ENCODE measurements at places on chromosomes 3 and 15.

- DNase-seq = no peak
- H3K36me3 ChIP-seq = no peaks in the 10 kb centered on the region
- H3K4me3 ChIP-seq = no peak overlapping the region
- no peaks in the 10 kb centered on the region for H3K27me3 ChIP-seq
- H3K4me1 ChIP-seq = no peaks in the 10 kb centered on the region
Observed at GRCh38 chr15:39589815-39590644, 9.2 kb downstream of the THBS1 start.

DNA sequence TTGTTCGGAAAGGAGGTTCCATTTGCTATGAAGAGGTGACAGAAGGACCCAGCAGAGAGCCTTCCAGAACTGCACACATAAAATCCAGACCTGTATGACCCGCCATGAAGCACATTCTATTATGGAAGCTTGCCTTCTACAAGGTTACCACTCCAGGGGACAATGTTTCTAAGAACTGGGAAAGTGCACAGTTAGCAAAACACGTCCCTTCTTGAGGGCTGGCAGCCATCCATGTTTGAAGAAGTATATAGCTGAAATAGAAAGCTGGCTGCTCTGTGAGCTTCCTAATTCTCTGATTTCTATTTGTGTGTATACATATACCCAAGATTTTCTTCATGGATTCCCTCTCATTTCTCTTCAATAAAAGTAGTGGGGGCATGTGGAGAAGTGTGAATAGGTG, 74.6 kb downstream of the CNTN3 start:
- H3K4me3 ChIP-seq = no peak overlapping the region
- DNase-seq = no peak
- H3K27ac ChIP-seq = no peak overlapping the region
- H3K36me3 ChIP-seq = no peaks in the 10 kb centered on the region
- H3K4me1 ChIP-seq = peaks cover 18% of the 10 kb centered on the region
- no peaks in the 10 kb centered on the region for H3K27me3 ChIP-seq

DNA sequence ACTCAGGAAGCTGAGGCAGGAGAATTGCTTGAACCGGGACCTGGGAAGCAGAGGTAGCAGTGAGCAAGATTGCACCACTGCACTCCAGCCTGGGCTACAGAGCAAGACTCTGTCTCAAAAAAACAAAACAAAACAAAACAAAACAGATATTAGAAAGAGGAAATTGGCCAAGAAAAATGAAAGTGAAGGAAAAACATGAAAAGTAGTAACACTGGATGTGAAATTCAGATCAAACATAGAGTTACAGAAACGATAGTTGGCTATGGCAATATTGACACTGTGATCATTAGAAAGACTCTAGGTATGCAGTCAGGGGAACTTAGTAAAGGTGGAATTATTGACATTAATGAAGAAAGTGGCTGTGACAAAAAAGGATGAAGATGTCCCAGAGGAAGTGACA, 13.2 kb upstream of the TIPARP start:
- H3K4me1 ChIP-seq = peaks cover 36% of the 10 kb centered on the region
- no peak for DNase-seq
- no peaks in the 10 kb centered on the region for H3K36me3 ChIP-seq
- no peaks in the 10 kb centered on the region for H3K27me3 ChIP-seq
- no peak overlapping the region for H3K4me3 ChIP-seq

DNA sequence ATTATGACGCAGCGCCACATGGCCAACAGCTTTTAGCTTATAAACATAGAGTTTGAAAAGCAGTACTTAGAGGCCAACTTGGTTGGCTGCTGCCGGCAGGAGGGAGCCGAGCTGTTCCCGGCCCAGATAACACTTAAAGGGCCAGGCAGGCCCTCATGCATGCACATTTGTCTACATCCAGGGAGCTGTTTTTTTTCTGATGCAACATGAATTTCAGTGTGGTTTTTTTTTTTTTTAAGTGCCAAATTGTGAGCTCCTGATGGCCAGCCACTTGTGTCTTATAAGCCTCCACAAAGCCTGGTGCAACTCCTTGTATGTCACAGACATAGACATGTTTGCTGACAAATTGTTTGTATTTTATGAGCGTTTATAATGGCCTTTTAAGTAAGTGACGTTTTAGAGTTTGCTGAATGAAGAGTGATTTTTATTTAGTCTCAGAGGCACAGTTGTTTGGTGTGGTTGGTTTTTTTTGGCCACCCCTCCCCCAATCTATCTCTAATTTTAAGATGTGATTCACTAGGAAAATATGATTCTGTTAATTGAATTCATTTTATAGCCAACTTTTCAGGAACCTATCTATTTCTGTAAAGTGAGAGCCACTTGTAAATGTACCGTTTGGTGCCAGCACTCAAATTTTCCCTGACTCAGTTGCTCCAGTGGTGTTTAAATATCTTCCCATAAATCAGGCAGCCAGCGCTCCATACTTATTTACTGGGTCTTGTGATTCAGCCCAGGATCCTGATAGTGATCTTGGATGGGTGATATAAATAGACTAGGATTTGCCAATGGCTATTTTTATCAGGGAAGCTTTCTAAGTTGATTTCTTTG, 134.3 kb downstream of the VGLL4 start:
- no peaks in the 10 kb centered on the region for H3K4me1 ChIP-seq
- no peaks in the 10 kb centered on the region for H3K36me3 ChIP-seq
- no peaks in the 10 kb centered on the region for H3K27me3 ChIP-seq
- H3K27ac ChIP-seq = no peak overlapping the region
- H3K4me3 ChIP-seq = no peak overlapping the region

GRCh38 chr3:131001071-131001470, 25.6 kb downstream of the ASTE1 start:
- H3K27me3 ChIP-seq = no peaks in the 10 kb centered on the region
- no peak overlapping the region for H3K27ac ChIP-seq
- H3K4me3 ChIP-seq = no peak overlapping the region
- no peaks in the 10 kb centered on the region for H3K36me3 ChIP-seq

DNA sequence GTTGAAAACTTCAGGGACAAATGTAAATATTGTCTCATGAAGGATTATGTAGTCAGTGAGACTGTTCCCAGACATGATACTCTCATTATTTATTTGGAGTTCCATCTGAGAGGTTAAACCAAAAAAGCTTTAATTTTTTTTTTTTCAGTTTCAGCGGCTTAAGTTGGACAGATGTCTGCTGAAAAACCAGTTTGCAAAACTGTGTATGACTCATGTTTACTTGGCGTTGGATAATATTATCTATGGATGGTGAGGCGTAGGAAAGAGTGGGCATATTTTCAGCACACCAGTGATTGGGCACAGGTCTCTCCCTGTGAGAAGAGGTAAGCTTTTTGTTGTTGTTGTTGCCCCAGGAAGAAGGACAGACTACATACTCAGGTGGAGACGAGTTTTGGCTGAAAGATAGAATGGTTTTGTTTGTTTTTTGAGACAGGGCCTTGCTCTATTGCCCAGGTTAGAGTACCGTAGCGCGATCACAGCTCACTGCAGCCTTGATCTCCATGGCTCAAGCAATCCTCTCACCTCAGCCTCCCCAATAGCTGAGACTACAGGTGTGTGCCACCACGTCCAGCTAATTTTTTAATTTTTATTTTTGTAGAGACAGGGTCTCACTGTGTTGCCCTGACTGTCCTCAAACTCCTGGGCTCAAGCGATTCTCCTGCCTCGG, 16.4 kb upstream of the ANXA2 start:
- no peak for DNase-seq
- peaks cover 1% of the 10 kb centered on the region for H3K4me1 ChIP-seq
- no peaks in the 10 kb centered on the region for H3K27me3 ChIP-seq
- H3K4me3 ChIP-seq = no peak overlapping the region
- H3K36me3 ChIP-seq = no peaks in the 10 kb centered on the region
- no peak overlapping the region for H3K27ac ChIP-seq

DNA sequence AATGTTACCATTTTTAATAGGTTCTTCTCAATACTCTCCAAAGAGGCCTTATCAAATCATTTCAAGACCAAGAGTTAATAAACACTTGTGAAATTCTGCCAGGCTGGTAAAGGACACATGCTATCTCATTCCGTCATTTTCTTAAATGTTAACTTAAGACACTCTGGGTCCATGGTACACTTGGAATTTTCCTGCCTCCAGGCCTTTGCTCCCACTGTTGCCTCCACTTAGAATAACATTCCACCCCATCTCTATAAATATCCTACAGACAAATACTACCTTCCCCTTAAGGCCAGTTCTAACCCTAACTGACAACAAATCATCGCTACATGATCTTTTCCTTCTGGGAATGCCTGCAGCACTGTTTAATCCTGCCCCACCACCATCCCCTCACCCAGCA, 24.1 kb downstream of the MAGI1 start:
- no peak overlapping the region for H3K27ac ChIP-seq
- H3K27me3 ChIP-seq = no peaks in the 10 kb centered on the region
- no peaks in the 10 kb centered on the region for H3K36me3 ChIP-seq
- H3K4me1 ChIP-seq = no peaks in the 10 kb centered on the region
- DNase-seq = no peak
- no peak overlapping the region for H3K4me3 ChIP-seq

DNA sequence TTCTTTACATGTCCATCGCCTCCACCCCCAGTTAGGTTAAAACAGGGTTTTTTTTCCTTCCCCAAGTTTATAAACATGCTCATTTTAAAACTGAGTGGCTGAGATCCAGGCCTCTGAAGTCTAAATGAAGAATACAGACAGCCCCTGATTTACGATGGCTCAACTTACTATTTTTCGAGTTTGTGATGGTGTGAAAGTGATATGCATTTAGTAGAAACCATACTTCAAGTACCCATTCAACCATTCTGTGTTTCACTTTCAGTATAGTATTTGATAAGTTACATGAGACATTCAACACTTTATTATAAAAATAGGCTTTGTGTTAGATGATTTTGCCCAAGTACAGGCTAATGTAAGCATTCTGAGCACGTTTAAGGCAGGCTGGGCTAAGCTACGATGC, 30.5 kb upstream of the GNB5 start:
- peaks cover 16% of the 10 kb centered on the region for H3K4me1 ChIP-seq
- H3K4me3 ChIP-seq = no peak overlapping the region
- H3K36me3 ChIP-seq = no peaks in the 10 kb centered on the region

DNA sequence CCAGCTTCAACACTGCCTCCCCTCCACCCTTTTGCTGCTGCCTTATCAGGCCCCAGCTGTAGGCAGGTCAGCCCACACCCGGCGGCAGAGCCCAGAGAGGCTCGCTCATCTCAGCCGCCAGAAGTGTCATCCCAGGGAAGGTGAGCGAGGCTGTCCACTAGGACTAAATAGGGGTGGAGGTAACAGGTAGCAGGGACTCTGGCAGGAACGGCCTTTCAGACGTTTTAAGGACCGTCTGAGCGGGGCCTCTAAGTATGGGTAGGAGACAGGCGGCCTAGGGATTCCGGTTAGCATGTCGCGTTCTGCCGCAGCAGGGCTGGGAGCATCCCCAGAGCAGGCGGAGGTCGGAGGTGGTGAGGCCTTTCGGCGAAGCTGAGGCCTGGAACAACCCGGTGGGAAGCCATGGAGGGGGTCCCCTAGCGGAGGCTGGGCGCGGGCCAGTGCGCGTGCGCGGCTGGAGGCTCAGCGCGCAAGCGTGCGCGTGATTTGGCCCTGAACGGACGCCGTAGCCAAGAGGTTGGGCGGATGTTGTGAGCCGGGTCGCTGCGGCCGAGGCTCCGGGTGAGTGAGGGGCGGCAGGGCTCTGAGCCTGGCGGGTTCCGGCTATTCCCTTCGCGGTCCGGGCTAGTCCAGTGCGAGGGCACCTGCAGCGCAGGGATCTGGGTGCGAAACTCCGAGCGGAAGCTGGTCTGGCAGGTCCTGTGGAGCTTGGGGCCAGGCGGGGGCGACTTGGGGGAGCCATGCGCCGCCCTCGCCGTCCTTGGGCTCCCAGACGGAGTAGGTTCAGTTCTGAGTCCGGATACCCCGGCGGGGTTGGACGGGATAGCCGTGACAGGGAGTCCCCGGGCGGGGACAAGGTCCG, at the start of the genes MST1 and RNF123:
TSS of gene MST1 (minus strand) at position 429 of the 862 bp plus-strand sequence. CDS start 783 bp downstream, outside the sequence.
TSS of gene RNF123 (plus strand) at position 512 of the 862 bp plus-strand sequence. CDS start 1,609 bp downstream, outside the sequence.
- no peaks in the 10 kb centered on the region for H3K27me3 ChIP-seq
- H3K4me1 ChIP-seq = peaks cover 4% of the 10 kb centered on the region
- peak within 1 kb of the TSS; percentile 86 for H3K4me3 ChIP-seq
- H3K27ac ChIP-seq = peak within 1 kb of the TSS; percentile 22
- peak; percentile 91 for DNase-seq

DNA sequence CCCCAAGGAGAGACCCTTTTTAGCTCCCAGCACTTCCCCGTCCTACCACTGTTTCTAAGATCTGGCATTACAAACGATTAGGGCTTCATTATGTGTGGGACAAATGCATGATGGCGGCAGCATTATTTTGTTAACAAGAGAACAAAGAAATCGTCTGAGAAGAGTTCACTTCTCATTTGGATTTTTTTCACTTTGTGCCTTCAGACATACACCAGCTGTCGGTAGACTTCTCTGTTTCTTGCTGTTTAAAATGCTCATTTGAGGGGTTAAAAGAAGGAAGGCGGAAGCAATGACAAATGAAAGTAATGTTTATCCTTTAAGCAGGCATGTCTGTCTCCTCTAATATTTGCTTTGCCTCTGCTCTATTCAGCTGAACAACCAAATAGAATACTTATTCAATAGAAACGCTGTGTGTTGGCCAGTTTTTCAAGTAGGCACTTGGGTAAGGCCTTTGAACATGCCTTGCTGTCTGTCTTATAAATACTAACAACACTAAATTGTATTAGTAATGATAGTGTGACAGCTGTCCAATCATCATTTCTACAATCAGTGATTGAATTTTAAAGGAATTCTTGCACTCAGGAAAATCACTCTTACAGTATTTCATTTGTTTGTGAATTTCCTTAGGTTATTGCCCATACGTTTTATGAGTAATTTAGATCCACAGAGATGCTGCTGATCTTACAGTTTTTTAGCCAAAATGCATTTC, 382.4 kb downstream of the IL5RA start:
- DNase-seq = no peak
- H3K36me3 ChIP-seq = no peaks in the 10 kb centered on the region
- H3K27me3 ChIP-seq = no peaks in the 10 kb centered on the region
- no peaks in the 10 kb centered on the region for H3K4me1 ChIP-seq
- H3K27ac ChIP-seq = no peak overlapping the region

DNA sequence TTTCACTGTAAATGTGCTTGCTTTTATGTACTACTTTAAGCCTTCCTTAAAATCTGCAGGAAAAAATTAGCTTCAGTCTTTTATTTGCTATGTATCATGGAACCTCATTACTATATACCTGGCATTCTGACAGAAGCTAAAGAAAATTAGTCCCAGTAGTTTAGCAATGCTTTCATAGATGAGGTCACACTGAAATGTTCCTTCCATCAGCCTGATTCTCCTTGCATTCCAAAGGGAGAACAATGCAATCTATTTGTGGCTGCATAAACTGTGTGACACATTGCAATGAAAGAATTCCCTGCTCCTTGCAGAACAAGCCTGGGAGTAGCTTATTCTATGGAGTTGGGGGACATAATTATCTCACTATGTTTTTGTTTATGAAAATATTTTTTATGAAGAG, 691.5 kb upstream of the ARPP21 start:
- H3K27ac ChIP-seq = no peak overlapping the region
- H3K27me3 ChIP-seq = no peaks in the 10 kb centered on the region
- H3K4me3 ChIP-seq = no peak overlapping the region
- DNase-seq = no peak
- no peaks in the 10 kb centered on the region for H3K4me1 ChIP-seq
